Activated T-helper 2 cell treated with anti-CD3 and anti-CD28 coated beads, Interferon-gamma antibody, Interleukin-2, Interleukin-4, amounts not matched to agents 10 μg/mL and 5 μg/mL and 100 μg/mL, durations not matched to agents 14 hours and 24 hours and 36 hours (primary cell): ENCODE measurements at places on chromosomes 1 and 21. TPM values are rescaled to one million over a fixed set of nuclear protein-coding genes. Genes with fewer than 3 reads are reported as not detected.
A peak's percentile ranks its signal among the peaks of the same experiment; 100 is the strongest.

- DNase-seq = no peak
Observed at GRCh38 chr1:102185260-102185659, 188.5 kb upstream of the OLFM3 start.

DNA sequence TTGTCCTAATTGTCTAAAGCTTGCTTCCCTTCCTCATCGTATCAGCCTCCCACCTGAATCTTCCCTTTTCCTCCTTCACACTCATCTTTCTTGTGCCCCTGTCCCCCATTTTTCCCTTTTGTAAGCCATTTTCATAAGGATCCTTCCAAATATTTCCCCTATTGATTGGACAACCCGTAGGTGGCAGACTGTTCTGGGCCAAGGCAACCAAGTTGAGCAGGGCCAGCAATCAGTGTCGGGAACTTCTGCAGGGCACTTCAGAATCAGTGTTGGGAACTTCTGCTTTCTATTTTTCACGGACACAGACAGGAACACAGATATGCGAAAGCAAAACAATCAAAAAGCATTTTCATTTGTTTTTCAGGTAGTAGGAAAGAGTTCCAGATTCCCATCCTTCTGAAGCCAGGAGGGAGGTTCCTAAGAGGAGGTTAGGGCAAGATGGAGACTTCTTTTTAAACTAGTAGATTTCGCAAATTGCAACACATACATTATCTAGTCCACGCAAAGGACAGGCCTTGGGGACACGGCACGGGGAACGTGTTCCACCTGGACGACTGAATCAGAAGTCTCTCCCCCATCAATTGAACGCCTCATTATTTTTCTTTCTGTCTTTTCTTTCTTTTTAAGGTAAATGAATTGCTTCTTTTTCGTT lies 691 bp upstream of the MPZL1 start:
- DNase-seq = no peak

DNA sequence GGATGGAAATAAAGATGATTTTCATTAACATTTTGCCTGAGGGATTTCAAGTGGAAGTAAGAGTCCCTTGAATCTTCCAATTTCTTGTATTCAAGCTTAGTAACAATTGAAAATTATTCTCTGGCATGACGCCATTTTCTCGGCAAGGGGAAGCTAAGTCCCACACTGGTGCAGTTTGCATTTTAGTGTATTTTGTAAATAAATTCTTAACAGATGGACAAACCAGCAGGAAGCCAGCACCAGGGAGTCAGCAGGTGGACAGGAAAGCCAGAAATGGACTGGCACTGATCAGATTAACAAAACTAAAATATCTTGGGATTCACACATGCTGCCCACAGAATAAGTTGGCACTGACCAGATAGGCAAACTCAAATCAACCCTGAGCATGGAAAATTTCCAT lies 311.3 kb downstream of the LRRIQ3 start:
- DNase-seq = no peak

The MFSD2A gene
- 43.3 and 47.8 TPM in 2 replicates for total RNA-seq

GRCh38 chr1:30028939-30029338 lies 694.4 kb downstream of the MATN1 start:
- DNase-seq = no peak

GRCh38 chr1:226799634-226800281 lies 60.7 kb upstream of the ITPKB start:
- no peak for DNase-seq

- peak; percentile 25 for DNase-seq
Observed at GRCh38 chr21:36260030-36260787, 59.8 kb upstream of the MORC3 start.
